ENCODE measurements at places on chromosomes 16 and 17. TPM values are rescaled to one million over a fixed set of nuclear protein-coding genes. Genes with fewer than 3 reads are reported as not detected.
A peak's percentile ranks its signal among the peaks of the same experiment; 100 is the strongest.

GRCh38 chr17:21213638-21214014 is 335 bp downstream of the TMEM11 start:
- DNase-seq = no peak

- no peak for DNase-seq
These were observed 177.1 kb upstream of the WSCD1 start for GRCh38 chr17:5892921-5893675.

CDH8 gene
- polyA plus RNA-seq = 1.1 TPM

ZFP3 gene
- 9.5 TPM for polyA plus RNA-seq

GRCh38 chr16:7278636-7279035 is 54.0 kb upstream of the RBFOX1 start:
- no peak for DNase-seq

DNA sequence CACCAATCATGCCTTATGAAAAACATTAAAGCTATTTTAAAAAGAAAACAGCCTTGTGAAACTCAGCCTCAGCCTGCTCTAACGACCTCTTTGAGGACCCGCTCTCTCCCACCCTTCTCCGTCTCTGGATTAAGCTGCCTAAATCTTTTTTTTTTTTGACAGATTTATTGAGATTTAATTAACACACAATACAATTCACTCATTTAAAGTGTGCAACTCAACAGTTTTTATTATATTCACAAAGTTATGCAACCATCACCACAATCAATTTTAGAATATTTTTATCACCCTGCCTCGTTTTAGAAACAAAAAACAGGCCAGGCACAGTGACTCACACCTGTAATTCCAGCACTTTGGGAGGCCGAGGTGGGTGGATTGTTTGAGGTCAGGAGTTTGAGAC is 8.4 kb downstream of the CDR2L start:
- DNase-seq = no peak

DNA sequence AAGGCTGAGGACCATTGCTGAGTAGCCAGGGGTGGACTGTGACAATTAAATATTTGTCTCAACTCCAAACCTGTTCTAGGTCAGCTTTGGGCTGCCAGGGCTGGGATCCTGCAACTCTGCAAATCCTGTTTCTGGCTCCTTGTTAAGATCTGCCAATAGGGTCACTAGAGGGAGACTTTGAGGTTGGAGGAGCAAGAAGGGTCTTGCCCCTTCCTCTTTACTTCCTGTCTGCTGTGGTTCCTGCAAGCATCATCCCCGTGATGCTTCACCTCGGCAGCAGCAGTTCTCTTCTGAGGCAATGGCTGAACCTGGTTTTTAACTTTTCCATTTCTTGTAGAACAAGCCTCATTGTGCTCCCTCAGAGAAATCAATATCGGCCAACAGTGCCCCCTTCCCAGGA is 124.6 kb downstream of the IRX5 start:
- DNase-seq = no peak

CHST4 gene
- 0.06 TPM for polyA plus RNA-seq

- peak; percentile 47 for DNase-seq
These were observed 1.5 kb downstream of the HAPSTR1 start for GRCh38 chr16:9092978-9093344.

All from small intestine (tissue), 16 donors.